ENCODE measurements at places on chromosomes 4 and X.
A peak's percentile ranks its signal among the peaks of the same experiment; 100 is the strongest.

DNA sequence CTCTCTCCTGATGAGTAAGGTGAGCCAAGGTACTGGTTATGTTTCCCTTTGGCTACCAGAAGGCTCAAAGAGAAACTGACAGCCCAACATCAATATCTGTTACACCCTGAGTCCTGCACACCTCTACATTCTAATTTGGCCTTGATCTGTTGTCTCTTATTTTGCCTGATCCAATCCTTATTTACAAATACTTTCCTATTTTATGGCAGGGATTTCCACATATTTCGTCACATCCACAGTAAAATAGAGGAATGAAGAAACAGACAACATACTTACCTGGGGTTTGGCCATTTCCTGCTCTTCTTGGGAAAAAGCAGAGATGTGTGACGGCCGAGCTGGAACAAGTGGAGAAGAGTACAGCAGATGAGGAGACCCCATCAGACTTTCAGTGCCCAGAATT is 1.5 kb downstream of the ZNF182 start:
- no peak for DNase-seq

GRCh38 chr4:55125087-55125721 is at the start of gene KDR:
Gene KDR (minus strand): TSS chr4:55125595. CDS start chr4:55125293, 302 bp downstream.
- DNase-seq, result no peak

DNA sequence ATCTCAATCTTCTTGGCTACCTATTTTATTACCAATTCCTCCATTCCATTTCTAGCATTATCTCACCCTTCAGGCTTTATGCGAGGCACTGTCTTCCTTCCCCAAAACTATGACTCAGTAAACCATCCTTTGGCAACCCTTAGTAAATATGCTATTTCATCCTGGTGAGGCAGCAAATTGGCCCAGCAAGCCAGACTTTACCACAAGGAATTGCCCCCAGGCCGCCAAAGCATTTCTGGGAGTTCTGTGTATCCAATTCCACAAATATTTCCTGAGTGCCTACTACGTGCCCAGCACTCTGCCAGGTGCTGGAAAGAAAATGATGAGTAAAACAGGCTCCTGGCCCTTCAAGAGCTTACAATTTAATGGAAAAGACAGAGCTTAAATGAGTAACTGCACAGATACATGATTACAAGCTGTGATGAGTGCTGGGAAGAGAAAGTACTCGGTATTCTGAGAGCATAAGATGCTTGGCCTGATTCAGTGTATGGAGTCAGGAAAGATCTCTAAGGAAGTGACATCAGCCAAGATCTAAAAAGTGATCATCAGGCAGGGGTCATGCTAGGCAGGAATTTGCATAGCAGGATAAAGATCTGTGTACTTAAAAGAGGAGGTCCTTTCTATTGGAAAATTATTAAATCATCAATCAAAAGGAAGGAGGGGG is 193.8 kb downstream of the ADAMTS3 start:
- peak; percentile 78 for DNase-seq

DNA sequence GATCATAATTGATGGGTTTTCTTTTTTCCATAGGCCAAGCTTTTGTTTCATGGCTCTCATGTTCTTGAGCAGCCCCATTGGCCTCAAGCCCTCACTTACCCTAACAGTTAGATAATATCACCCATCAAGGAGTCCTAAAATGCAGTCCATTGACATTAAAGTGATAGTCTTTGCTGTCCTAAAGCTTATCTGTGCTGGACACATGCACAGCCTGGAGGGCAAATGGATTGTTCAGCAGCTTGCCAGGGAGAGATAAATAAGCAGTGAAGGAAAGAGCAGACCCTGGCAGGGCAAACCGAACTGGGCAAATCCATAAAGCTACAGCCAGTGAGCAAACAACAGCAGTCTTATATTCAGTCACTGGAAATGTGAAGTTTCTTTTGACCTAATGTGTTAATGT is 199.6 kb upstream of the MID1 start:
- peak; percentile 87 for DNase-seq

DNA sequence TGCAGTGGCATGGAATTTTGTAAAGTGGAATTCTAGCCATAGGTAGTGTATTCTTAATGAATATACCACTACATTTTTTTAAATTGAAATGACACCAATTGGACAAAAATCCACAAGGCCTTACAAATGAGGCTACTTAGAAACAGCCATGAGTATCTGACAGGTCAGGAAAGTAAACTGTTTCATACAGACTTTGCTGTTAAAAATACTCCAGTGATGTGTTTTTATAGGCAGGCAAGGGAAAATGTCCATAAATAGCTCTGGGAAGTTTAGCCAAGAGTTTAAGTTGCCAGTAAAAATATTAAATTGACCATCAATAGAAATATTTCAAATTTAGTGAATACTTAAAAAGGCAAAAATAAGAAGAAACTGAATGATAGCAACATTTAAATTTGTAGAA is 41.8 kb upstream of the PDLIM5 start:
- no peak for DNase-seq

- DNase-seq, result no peak
Observed at GRCh38 chr4:62881901-62882300, 1527.3 kb downstream of the TECRL start.

- DNase-seq, result no peak
Observed at GRCh38 chr4:86294883-86295282, 65.0 kb downstream of the MAPK10 start.

DNA sequence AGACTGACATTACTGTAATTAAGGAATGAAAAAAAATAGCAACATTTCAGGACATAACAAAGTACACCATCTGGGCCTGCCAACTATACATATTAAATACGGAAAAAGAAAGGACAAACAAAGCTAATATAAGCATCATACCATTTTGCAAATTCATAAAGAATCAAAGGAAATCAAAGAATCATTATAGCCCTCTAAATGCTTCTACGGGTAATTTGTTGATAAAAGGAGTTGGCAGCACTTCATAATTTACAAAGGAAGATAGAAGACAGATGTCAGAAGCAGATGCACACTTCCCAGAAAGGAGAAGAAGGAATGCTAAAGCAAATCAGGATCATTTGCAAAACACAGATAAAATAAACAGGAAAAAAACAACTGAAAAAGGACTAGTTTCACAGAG is 1757.3 kb downstream of the PCDH7 start:
- DNase-seq, result no peak

- DNase-seq, result no peak
Observed at GRCh38 chr4:95225849-95226248, 322.9 kb downstream of the UNC5C start.

DNA sequence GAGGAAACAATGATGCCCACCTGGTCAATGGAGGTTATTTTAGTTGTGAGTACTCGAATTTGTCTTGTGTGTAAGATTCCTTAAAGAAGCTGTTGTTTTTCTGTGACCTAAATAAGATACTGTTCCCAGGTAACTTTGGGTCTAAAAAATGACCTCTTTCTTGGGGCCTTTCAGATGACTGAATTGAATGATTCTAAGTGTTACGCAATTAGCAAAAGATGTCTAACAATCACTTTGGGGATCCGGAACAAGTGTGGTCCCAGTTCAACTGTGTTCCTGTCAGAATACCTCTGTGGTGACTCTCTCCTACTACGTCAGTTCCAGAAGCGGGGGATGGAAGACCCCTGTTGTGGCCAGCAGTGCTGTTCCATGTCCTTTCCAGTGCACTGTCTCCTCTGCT is 99.4 kb downstream of the FRAS1 start:
- DNase-seq, result no peak

GRCh38 chrX:150872773-150873336 is 25.6 kb downstream of the CD99L2 start:
- no peak for DNase-seq

DNA sequence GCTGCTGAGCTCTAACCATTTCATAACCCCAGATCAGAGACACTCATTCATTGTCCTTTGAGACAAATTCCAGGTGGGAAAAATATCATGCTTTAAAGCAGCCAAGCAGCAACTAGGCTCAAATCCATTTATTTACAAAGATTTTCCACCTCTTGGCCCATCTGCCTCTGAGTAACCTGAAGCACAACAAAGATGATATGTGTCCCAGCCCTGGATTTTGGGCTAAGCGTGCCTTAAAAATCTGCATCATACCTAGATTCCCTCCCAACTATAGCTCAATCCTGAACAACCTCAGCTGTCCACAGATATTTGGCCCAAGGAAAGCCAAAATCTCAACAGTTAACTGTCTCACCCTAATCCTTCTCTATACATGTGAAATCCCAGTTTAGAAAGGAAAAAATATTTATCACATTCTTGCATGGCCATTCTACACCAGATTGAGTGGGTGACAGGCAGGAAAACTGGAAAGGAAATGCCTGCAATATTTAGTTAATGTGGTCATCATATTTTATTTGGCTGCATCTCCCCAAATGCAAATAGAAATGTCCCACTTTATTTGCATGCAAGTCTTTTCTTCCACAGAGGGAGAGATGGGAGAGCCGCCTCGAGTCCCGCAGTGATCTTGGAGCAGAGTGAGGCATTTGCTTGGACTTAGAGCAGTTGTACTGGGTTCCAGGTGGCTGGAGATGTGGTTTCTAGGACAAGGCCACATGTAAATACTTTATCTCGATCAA is 146.4 kb upstream of the EOLA2 start:
- DNase-seq, result no peak

DNA sequence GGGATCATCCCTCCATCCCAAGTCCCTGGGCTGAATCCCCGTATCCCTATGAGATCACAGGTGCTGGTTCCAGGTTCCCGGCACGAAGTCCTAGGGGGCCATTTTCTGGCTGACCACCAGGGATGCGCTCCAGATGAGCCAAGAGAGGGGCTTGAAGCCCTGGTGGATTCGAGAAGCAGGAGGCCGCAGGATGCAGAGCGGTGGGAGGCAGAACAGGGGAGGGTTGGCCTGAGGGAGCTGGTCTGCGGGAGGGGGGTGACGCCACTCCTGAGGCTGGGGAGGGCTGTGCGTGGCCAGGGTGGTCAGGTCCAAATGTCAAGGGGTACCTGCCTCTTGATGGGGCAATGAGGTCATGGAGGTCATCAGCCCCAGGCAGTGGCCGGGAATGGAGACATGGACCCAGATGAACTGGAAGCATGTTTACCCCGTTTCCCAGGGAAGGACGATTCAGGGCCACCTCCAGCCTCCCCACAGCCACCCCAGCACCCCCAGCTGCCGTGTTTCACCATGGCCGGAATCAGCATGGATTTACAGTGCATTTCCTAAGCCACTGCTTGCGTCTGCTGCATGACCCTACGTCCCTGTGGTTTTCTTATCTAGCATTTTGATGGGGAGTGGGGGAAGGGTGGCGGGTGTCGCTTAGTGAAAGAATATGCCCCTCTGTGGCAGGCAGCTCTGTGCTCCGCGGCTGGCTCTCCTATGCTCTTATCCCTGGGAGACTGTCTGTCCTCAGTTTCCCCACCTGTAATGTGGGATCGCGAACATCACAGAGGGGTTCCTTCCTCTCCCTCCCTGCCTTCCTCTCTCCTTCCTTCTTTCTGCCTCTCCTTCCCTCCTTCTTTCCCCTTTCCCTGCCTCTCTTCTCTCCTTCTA is 17.0 kb upstream of the HTRA3 start:
- peak; percentile 92 for DNase-seq

- peak; percentile 74 for DNase-seq
Observed at GRCh38 chr4:143183513-143184216, 1.1 kb upstream of the USP38 start.

GRCh38 chr4:71210823-71211222 is 128.0 kb upstream of the SLC4A4 start:
- no peak for DNase-seq

DNA sequence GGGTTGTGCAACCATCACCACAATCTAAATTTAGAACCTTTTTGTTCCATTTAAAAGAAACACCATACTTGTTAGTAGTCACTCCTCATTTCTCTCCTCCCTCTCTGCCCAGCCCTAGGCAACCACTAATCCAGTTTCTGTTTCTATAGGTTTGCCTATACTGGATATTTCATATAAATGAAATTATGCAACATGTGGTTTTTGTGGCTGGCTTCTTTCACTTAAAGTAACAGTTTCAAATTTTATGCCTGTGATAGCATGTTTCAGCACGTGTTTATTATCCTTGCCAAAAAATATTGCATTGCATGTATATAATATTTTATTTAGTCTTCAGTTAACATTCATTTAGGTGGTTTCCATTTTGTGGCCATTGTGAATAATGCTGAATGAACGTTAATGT is 437.6 kb downstream of the IL1RAPL1 start:
- DNase-seq, result peak; percentile 84

DNA sequence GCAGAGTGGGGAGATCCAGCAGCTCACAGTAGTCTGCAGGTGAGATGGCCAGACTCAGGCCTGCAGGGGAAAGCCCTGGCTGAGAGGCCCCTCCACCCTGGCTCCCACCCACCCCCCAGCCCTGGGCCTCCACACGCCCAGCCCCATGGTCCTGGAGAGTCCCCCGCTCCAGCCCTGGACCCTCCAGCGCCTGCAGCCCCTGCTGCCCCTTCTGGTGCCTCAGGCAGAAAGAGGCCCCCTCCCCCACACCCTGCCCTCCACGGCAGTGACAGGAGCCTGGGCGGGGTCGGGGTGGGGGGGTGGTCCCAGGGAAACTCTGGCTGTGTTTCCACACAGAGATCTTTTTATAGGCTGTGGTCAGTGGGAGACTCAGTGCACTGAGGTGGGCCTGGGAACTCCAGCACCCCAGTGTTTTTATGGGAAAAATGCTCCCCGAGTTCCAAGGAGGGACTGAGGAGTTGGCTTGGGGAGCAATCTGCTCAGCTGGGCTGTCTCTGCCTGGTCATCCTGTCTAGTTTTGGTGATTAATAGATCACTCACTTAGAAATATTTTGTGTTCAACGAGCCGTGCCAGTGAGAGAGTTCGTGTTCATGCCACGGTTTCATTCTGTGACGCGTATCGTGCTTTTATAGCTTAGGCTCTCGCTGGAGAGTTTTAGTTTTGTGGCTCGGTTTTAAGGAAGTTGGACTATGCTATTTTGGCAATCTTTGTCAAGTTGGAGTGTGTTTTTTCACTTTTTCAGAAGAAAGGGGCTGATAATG is 53.1 kb upstream of the HGFAC start:
- peak; percentile 50 for DNase-seq

- no peak for DNase-seq
Observed at GRCh38 chr4:120078216-120078615, 11.6 kb upstream of the MAD2L1 start.

DNA sequence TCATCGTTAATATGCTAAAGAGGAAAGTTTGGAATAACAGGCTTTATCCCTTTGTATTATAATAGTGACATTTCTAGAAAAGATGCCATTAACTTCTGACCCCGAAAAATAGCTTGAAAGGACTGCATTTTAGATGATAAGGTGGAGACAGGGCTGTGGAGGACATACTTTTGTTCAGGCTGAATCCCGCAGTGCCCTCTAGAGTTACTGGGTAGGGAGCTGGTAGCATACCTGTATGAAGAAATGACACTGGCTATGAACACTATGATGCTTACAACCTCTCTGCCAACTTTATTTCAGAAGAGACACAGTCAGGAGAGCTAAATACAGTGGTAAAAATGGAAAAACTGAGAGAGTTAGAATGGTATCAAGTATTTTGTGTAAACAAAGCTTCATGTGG is 8.1 kb downstream of the IL1RAPL1 start:
- DNase-seq, result peak; percentile 5

DNA sequence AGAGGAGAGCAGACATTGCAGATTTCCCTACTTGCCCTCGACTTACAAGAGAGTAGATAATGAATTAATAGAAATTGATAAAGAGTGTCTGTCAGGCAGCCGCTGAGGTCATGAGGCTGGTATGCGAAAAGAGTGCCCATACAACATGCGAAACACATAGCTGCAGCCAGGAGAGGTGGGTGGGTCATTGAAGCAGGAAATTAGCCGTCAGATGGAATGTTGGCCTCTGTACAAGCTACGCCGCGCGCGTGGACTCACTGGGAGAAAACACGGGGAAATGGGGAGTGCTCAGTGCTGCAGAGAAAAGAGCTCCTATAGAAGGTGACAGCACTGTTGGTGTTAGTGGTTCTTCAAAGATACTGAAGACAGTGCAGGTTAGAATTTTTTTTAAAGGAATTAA is 125.1 kb downstream of the RAPGEF2 start:
- DNase-seq, result no peak

Data from OCI-M1 (cell line).